ENCODE measurements at places on chromosomes 1 and 21.

DNA sequence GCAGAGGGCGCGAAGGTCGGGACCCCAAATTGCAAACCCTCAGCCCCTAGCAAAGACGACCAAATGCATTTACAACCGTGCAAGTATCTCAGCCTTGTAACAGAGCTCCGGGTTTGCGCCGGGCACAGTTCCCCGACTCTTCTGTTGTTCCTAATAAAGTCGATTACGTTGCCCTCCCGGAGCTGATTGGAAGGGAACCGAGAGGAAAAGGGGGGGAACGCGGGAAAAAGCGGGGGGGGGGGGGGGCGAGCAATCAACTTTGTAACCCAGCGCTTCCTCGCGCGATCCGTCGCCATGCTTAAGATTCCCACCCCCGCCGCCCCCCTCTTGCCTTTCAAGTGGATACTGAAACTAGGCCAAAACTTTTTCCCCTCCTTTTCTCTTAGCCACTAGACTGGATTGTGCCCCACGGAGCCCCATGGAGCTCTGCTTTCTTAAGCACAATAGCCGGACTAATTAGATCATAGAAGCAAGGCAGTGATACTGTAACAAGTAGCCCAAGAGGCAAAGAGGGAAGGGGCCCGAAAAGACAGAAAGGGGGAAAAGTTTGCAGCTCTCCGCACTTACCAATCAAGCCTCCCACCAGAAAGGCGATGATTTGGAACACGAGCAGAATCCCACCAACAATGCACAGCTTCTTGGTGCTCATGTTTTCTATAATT lies 565 bp downstream of the WLS start:
- peak; percentile 46 for DNase-seq

GRCh38 chr21:37223804-37224345 lies 43.3 kb downstream of the VPS26C start:
- no peak for DNase-seq

- no peak for DNase-seq
Measured at GRCh38 chr1:169108863-169109560, 2.5 kb downstream of the ATP1B1 start.

- no peak for DNase-seq
Measured at GRCh38 chr1:207455183-207455754, 1.1 kb downstream of the CR2 start.

GRCh38 chr1:62333441-62333840 lies 14.2 kb upstream of the KANK4 start:
- no peak for DNase-seq

GRCh38 chr1:37705399-37705798 lies 13.1 kb downstream of the CDCA8 start:
- DNase-seq: no peak

GRCh38 chr21:31265366-31266013 lies 78.6 kb downstream of the TIAM1 start:
- DNase-seq: no peak

- DNase-seq: no peak
Measured at GRCh38 chr1:90295534-90295933, 300.6 kb downstream of the ZNF326 start.

- no peak for DNase-seq
Measured at GRCh38 chr1:180451504-180451903, 50.9 kb downstream of the ACBD6 start.

DNA sequence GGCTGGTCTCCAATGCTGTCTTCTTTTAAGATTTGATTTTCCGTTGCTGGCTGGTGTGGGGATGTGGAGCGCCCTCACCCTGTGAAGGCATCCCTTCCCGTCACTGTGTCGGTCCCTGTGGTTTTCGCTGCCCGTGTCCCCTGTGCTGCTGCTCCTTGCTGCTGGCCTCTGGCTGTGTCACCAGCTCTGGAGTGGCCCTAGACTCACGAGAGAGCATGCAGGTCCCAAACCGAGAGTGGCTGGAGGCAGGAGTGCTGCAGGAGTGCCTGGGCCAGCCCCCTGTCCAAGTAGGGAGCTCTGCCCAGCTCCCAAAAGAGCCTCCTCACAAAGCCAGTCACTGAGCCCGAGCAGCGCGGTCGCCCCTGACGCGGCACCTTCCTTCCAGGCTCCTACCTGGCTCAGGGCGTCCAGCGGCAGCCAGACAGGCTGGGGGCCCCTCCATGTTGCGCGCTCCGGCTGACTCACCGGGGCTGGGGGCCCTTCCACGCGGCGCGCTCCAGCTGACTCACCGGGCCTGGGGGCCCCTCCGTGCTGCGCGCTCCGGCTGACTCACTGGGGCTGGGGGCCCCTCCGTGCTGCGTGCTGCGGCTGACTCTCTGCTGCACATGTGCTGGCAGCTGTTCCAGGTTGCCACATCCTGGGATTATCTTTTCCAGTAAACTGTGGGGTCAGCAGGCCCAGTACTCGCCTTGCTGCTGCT lies 106.7 kb upstream of the COL6A1 start:
- peak; percentile 95 for DNase-seq
